ENCODE measurements at places on chromosomes 5 and 9. TPM values are rescaled to one million over a fixed set of nuclear protein-coding genes. Genes with fewer than 3 reads are reported as not detected.

The CRB2 gene
- 1.6 TPM for total RNA-seq

GRCh38 chr9:86771420-86771819, 175.9 kb downstream of the GAS1 start:
- no peak for DNase-seq

The LOX gene
- 13.2 TPM for total RNA-seq

The C9 gene
- not detected for total RNA-seq

DNA sequence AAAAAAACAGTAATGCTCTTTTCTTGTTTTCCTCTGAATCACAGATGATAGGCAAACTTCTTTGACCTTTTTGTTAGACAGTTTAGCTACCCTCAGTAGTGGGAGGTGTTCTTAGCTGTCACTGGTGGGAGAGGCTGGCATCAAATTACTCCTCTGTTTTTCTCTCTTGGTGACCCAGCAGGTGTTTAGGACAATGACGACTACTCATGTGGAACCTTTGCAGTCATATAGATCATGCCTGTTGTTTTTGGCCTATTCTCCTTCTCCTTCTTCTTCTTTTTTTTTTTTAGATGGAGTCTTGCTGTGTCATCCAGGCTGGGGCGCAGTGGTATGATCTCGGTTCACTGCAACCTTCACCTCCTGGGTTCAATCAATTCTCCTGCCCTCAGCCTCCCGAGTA, 15.4 kb upstream of the NPR2 start:
- DNase-seq, result no peak

DNA sequence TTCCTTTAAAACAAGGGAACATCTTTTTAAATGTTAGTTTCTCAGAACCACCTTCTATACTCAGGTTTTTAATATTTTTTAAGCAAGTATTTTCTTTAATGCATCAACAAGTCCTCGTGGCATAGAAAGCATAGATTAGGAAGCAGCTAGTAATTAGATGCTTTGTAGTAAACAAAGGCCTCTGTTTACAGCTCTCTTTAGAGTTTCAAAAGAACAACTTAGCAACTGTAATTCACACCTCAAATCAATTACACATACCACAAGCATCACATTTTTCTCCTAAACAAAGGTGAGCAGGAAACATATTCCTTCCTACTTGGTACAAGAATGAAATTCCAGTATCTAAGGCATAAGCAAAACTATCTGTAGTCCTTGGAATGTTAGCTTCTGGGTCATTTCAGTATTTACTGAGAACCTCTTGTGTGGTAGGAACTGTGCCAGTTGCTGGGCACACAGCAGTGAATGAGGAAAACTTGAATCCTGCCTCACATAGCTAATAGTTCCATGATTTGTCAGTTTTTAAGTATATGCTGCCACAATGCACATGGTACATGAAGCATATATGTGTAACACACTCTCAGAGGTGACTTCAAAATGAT, 249.1 kb downstream of the CEMIP2 start:
- no peak for DNase-seq

- DNase-seq, result no peak
Measured at GRCh38 chr5:35879649-35880048, 23.0 kb downstream of the IL7R start.

The TNFSF8 gene
- not detected for total RNA-seq

The SNX30 gene
- total RNA-seq, result 22.5 TPM

The PAX5 gene
- not detected for total RNA-seq

- no peak for DNase-seq
Measured at GRCh38 chr5:53330491-53330890, 149.9 kb upstream of the FST start.

- DNase-seq, result no peak
Measured at GRCh38 chr9:114240647-114241558, 82.0 kb upstream of the ORM1 start.

DNA sequence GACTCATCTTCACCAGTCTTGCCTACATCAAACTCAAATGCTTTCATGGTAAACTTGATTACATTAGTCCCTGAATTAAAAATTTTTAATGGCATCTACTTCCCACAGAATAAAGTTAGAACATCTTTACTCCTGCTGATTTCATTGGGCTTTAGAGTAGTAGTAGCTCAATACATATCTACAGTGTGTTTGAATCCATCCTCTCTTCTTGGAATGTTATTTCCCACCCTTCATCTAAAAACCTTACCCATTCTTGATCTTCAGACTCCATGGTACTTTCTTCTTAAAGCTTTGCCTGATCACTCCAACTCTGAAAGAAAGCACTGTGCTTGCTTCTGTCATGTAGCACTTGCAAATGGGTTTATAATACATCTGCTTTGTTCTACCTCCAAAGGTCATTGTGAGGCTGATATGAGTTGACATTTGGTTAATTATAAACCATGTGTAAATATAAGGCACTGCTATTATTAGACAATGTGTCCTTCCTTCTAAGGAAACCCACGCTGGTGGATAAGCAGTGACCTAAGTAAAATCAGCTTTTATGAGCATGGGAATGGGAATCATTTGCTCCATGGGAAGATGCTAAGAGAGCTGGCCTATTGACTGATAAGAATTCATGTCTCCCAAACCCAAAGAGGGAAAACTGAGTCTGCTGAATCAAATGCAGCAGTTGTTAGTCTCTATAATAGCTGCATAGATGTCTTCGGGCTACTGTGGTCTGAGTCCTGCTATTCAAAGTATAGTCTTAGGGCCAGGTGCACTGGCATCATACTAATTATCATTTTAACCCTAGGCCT, 7.5 kb upstream of the PRLR start:
- no peak for DNase-seq

The IRX2 gene
- 5.5 TPM for total RNA-seq

The LCN9 gene
- total RNA-seq, result not detected

Data from kidney epithelial cell (primary cell).